Esophagus muscularis mucosa (tissue), 4 donors: ENCODE measurements at places on chromosomes 3 and 15. TPM values are rescaled to one million over a fixed set of nuclear protein-coding genes. Genes with fewer than 3 reads are reported as not detected.

Gene ZNF660
- total RNA-seq: 2.6 TPM

- H3K4me1 ChIP-seq: no peaks in the 10 kb centered on the region
- H3K36me3 ChIP-seq: no peaks in the 10 kb centered on the region
- no peaks in the 10 kb centered on the region for H3K27me3 ChIP-seq
- DNase-seq: no peak
- no peak overlapping the region for H3K4me3 ChIP-seq
- H3K27ac ChIP-seq: no peak overlapping the region
Measured at GRCh38 chr3:115321400-115321805, 174.3 kb upstream of the ZBTB20 start.

GRCh38 chr3:161272524-161272923 lies 51.4 kb downstream of the NMD3 start:
- H3K4me1 ChIP-seq: no peaks in the 10 kb centered on the region
- H3K27me3 ChIP-seq: no peaks in the 10 kb centered on the region
- no peak for DNase-seq
- no peak overlapping the region for H3K27ac ChIP-seq
- H3K36me3 ChIP-seq: peaks cover 18% of the 10 kb centered on the region
- no peak overlapping the region for H3K4me3 ChIP-seq

Gene TLNRD1
- 27.7 TPM for total RNA-seq

Gene SCAPER
- 19.7 TPM for total RNA-seq

- no peak for DNase-seq
- no peak overlapping the region for H3K27ac ChIP-seq
- H3K27me3 ChIP-seq: no peaks in the 10 kb centered on the region
- H3K4me3 ChIP-seq: no peak overlapping the region
- peaks cover 4% of the 10 kb centered on the region for H3K4me1 ChIP-seq
Measured at GRCh38 chr3:185793381-185793780, 31.5 kb downstream of the IGF2BP2 start.

Gene SLC28A1
- not detected for total RNA-seq

DNA sequence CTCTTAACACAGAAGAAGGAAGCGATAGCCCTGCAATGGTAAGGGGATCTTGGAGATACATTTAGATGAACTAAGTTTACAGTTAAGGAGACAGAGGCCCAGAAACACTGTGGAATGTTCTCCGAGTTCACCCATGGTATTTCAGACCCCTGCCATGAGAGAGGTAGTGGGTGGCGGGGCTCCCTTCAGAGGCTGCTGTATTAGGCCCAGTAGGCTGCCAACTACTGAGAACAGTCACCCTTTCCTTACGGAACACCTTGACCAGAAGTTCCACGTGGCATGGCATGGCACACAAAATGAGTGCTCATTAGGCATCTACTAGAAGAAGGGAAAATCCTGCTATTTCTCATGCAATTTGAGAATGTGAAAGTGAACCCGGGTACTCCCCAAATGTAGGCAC lies 195.4 kb downstream of the TNIK start:
- H3K27me3 ChIP-seq: no peaks in the 10 kb centered on the region
- no peak overlapping the region for H3K4me3 ChIP-seq
- H3K27ac ChIP-seq: no peak overlapping the region
- DNase-seq: no peak

Gene CPEB1
- total RNA-seq: 8.1 TPM

Gene CCR2
- total RNA-seq: 1.3 TPM

DNA sequence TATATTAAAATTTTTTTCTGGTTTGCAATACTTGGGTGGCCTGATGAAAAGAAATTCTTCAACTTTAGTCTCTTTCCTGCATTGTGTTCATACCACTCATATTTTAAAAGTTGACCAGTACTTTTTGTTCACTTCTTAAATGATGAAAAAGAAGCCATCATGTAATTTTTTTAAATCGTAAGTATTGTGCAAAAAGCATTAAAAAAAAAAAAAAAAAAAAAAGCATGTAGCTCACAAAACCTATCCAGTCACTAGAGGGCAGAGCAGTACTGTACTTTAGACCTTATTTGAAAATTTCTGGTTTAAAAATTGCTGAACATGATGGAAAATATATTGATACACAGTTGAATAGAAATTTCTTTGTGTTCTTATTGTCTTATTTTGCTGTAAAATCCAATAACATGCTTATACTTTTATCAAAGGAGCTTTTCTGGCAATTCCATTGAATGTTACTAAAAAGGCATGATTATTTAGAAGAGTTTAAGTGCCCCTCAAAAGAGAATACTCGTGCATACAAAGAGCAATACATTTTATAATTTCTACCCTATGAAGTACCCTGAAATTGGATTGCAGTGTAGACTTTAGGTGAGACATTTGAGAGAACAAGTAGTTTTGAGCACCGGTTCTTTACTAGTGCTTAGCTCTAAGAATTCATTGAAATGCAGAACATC lies 137.7 kb downstream of the BBX start:
- H3K4me1 ChIP-seq: peaks cover 53% of the 10 kb centered on the region
- H3K36me3 ChIP-seq: no peaks in the 10 kb centered on the region
- DNase-seq: no peak
- H3K4me3 ChIP-seq: no peak overlapping the region
- H3K27ac ChIP-seq: no peak overlapping the region

Gene ESYT3
- not detected for total RNA-seq

DNA sequence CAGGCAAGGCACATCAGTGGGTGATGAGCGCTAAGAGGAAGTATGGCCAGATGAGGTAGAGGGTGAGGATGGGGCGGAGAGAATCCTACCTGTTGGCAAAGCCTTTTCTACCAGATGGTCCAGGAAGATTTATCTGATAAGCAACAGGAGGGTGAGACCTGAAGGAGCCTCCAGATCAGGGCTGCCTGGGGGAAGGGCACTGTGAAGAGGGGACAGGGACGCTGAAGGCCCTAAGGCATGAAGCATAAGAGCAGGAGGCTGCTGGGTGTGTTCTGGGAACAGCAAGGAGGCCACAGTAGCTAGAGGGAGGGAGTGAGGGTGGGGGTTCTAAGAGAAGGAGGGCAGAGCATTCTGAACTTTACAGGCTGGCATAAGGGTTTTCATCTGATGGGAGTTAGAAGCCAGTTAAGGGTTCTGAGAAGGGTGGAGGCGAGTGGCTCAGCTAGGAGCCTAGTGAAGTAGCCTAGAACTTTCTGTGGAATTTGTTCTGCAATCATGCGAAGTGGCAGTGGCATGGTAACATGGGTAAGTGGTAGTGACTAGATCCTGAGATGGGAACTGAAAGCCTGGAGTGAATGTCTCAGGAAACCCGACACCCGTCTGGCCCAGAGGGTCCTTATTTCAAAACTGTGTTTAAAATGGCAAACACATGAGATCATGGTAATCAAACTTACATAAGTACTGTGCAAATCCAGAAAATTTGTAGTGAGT lies 29.9 kb downstream of the CGNL1 start:
- H3K4me3 ChIP-seq: no peak overlapping the region
- H3K36me3 ChIP-seq: no peaks in the 10 kb centered on the region
- H3K4me1 ChIP-seq: peaks cover 13% of the 10 kb centered on the region
- DNase-seq: no peak
- H3K27ac ChIP-seq: no peak overlapping the region

Gene CCDC80
- 56.9 TPM for total RNA-seq

DNA sequence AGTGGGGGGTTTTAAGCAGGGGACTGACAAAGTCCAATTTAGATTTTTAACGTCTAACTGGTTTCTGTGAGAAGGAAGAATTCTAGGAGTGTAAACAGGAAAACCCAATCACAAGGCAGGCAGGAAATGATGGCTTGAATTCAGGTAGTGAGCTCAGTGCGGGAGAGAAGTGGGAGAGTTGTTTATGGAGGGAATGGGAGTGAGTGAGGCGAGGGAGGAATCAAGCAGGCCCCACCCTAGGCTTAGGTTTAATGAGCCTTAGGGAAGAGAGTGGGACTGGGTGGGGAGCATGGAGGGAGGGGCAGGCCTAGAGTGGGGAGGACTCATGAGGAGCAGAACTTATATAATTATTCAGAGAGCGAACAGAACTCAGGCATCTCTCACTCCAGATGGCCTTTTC lies 17.9 kb downstream of the VIPR1 start:
- no peaks in the 10 kb centered on the region for H3K27me3 ChIP-seq
- DNase-seq: no peak
- H3K36me3 ChIP-seq: no peaks in the 10 kb centered on the region
- H3K27ac ChIP-seq: no peak overlapping the region
- peaks cover 3% of the 10 kb centered on the region for H3K4me1 ChIP-seq

Gene LSAMP
- 1.2 TPM for total RNA-seq

DNA sequence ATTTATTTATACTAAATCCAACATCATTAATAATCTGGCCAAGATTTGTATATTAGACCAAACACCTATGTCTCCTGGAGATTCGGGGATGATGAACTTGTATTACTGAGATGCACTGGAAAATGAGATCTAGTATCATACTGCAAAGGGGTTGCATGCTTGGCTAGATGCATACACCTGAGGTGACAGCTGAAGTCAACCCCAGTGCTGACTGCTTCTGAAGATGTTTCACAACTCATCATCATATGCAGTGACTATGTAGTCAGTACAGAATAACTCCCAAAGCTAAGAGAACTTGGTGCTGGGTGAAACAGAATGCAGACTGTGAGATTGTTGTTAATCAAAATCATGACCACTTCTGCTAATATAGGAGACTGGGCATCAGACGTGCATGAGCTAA lies 1114.2 kb downstream of the NSUN3 start:
- no peaks in the 10 kb centered on the region for H3K27me3 ChIP-seq
- DNase-seq: no peak
- H3K4me1 ChIP-seq: no peaks in the 10 kb centered on the region
- no peak overlapping the region for H3K4me3 ChIP-seq

- no peak for DNase-seq
- H3K36me3 ChIP-seq: no peaks in the 10 kb centered on the region
- no peaks in the 10 kb centered on the region for H3K27me3 ChIP-seq
- no peak overlapping the region for H3K4me3 ChIP-seq
Measured at GRCh38 chr3:78913711-78914110, 854.1 kb downstream of the ROBO1 start.

Gene DIPK2A
- total RNA-seq: 56.1 TPM

- peaks cover 26% of the 10 kb centered on the region for H3K4me1 ChIP-seq
- no peaks in the 10 kb centered on the region for H3K27me3 ChIP-seq
- no peaks in the 10 kb centered on the region for H3K36me3 ChIP-seq
- H3K27ac ChIP-seq: no peak overlapping the region
- DNase-seq: no peak
- no peak overlapping the region for H3K4me3 ChIP-seq
Measured at GRCh38 chr3:69994919-69995318, 4.6 kb upstream of the SAMMSON start.

Gene GOLGA8A
- 14.1 TPM for total RNA-seq

GRCh38 chr3:177589041-177589650 lies 391.9 kb upstream of the TBL1XR1 start:
- H3K27ac ChIP-seq: no peak overlapping the region
- H3K27me3 ChIP-seq: no peaks in the 10 kb centered on the region
- no peak overlapping the region for H3K4me3 ChIP-seq
- no peaks in the 10 kb centered on the region for H3K4me1 ChIP-seq
- DNase-seq: no peak

Gene CCR8
- not detected for total RNA-seq

Gene EIF5A2
- 7.9 TPM for total RNA-seq

- no peaks in the 10 kb centered on the region for H3K4me1 ChIP-seq
- H3K27ac ChIP-seq: no peak overlapping the region
- H3K4me3 ChIP-seq: no peak overlapping the region
- no peaks in the 10 kb centered on the region for H3K36me3 ChIP-seq
- H3K27me3 ChIP-seq: no peaks in the 10 kb centered on the region
Measured at GRCh38 chr3:164351131-164351530, 727.2 kb downstream of the SI start.

DNA sequence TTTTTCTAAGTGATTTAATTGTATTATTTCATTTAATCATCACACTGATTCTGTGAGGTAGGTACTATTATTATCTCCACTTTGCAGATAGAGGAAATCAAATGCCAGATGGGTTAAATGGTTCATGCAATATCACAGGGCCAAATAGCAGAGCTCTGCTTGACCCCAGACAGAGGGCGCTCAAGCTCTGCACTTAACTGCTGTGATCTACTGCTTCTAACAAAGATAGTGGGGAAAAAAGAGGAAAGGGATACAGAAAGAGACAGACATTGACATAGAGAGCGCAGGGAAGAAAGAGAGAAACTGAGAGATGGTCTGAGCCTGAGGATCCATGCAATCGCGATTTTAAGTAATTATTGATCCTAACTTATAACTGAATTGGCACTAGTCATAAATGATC lies 279.1 kb upstream of the THRB start:
- no peaks in the 10 kb centered on the region for H3K27me3 ChIP-seq
- no peaks in the 10 kb centered on the region for H3K4me1 ChIP-seq
- H3K27ac ChIP-seq: no peak overlapping the region

GRCh38 chr3:113607219-113607596 lies 74.9 kb downstream of the SIDT1 start:
- no peaks in the 10 kb centered on the region for H3K36me3 ChIP-seq
- H3K4me1 ChIP-seq: no peaks in the 10 kb centered on the region
- no peak overlapping the region for H3K4me3 ChIP-seq
- no peaks in the 10 kb centered on the region for H3K27me3 ChIP-seq
- H3K27ac ChIP-seq: no peak overlapping the region
- DNase-seq: no peak

GRCh38 chr3:154119951-154120350 lies 1.2 kb upstream of the ARHGEF26 start:
- no peaks in the 10 kb centered on the region for H3K27me3 ChIP-seq
- H3K4me3 ChIP-seq: peak overlapping the region; percentile 97
- no peak for DNase-seq
- peaks cover 9% of the 10 kb centered on the region for H3K4me1 ChIP-seq
- no peaks in the 10 kb centered on the region for H3K36me3 ChIP-seq
- H3K27ac ChIP-seq: no peak overlapping the region

- no peak for DNase-seq
- H3K27me3 ChIP-seq: no peaks in the 10 kb centered on the region
- H3K4me1 ChIP-seq: no peaks in the 10 kb centered on the region
- H3K27ac ChIP-seq: no peak overlapping the region
- H3K4me3 ChIP-seq: no peak overlapping the region
Measured at GRCh38 chr3:41726891-41727290, 235.0 kb downstream of the ULK4 start.

DNA sequence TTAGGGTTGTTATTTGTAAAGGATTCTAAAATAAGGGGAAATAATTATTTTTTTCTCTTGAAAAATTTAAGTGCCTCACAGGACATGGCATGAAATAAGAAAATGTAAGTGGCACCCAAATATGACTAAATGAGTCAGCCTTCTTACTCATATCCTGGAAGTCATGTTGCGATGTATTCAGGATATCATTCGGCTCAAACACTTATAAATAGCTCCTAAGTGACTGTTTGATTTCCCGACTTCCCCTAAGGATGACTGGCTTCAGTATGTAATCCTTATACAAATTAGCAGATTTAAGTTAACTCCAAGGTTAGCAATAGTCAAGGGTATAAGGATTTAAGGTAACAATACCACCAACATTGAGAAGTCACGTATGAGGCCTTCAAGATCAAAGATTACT lies 57.3 kb upstream of the OSTN start:
- no peaks in the 10 kb centered on the region for H3K27me3 ChIP-seq
- no peaks in the 10 kb centered on the region for H3K4me1 ChIP-seq
- no peak overlapping the region for H3K27ac ChIP-seq
- no peaks in the 10 kb centered on the region for H3K36me3 ChIP-seq
- H3K4me3 ChIP-seq: no peak overlapping the region
- DNase-seq: no peak

Gene SNTN
- total RNA-seq: not detected
